NCI-H1048 (cell line): ENCODE measurements at places on chromosomes 1 and 21.
A peak's percentile ranks its signal among the peaks of the same experiment; 100 is the strongest.

- DNase-seq = no peak
These were observed 857.4 kb downstream of the USP25 start for GRCh38 chr21:16587141-16587581.

GRCh38 chr1:64969305-64970046, 3.1 kb upstream of the JAK1 start:
- no peak for DNase-seq

DNA sequence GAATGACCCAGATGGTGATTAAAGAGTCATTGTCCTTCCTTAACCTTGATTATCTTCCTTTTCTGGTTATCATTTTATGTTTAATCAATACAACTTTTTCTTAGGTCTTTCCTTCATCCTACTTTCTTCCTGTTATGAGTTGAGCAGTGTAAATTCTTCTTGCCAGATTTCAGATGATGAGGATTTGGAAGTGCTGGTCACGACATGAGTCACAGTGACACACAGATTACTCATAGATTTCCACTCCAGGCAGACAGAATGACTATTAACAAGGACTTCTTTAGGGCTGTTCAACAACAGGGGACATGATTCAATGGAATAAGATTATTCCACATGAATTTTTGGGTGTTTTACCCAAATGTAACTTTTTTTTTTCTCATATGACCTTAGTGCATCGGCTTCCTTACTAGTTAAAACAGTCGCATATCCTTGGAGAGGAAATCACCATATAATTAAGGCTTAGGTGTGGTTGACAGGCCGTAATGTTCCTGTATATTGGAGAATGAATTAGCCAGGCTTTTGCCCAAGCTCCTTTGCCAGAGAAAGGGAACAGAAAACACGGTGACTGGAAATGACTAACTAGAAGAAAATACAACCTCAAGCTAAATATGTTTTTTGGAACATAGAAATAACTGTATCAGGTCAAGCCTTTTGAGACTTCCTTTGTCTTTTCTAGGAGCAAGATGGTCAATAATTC, 44.2 kb downstream of the PRRX1 start:
- DNase-seq = no peak

DNA sequence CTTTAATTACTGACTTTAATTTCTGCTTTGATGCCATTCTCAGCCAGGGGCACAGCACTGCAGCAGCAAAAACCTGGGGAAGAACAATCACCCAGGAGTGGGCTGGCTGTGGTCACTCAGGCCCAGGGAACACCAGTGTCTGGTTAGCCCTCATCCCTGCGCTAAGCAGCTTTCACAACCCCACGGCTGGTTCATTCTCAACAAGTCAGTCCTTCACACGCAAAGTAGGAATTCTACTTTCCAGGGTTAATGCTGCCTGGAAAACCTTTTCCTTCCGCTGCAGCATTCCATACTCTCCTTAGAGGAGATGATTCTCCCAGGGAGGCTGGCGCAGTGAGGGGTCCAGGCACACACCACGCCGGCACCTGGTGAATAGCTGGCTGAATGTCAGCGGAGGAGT, 24.3 kb upstream of the KCNE1 start:
- DNase-seq = no peak

DNA sequence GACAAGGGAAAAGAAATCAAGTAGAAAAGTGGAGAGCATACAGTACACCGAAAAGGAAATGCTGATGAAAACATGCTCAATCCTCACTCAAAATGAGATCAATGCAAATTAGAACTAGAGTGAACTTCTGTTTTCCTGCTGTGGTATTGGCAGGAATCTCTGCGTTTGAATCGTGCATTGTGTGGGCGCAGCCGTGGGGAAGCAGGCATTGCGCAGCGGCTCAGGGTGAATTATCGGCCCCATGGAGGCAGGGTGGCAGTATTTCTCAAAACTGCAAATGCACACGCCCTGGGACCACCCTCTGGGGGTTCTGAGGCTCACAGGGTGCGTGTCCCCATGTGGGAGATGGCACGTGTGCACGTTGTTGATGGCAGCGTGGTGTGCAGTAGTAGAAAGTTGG, 140.6 kb downstream of the PEX14 start:
- DNase-seq = no peak

DNA sequence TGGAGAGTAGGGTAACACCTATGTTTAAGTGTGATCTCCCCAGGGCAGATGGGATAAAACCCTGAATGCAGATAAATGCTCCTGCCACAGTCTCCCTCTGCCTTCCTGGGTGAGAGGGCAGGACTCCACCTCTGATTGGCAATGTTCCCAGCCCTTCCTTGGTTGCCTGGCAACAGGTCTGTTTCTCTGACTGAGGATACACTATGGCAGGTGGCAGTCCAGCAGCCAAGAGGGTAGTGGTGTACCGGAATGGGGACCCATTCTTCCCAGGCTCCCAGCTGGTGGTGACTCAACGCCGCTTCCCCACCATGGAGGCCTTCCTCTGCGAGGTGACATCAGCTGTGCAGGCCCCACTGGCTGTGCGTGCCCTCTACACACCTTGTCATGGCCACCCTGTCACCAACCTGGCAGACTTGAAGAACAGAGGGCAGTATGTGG, at the start of gene DCDC2B:
Gene DCDC2B (plus strand): TSS at position 199 of the 438 bp plus-strand sequence. CDS start 5 bp downstream, at position 204.
- no peak for DNase-seq

DNA sequence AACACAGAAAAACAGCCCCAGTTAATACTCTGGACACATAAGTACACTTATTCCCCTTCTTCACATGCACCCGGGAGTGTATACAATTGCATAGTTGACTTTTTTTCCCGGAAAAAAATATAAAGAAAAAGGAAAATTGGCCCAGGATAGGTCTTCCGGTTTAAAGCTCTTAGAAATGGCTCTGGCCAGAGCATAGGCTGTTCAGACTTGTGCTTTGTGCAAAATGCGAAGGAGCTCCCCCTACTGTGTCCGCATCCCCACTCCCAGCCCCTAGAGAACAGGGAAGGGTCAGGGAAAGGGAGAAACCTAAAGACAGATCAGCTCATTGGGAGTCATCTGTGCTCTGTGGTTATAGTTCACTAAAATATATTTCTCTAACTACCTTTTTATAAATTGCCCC, 5.5 kb upstream of the MTMR11 start:
- DNase-seq = no peak

- DNase-seq = no peak
These were observed 16.2 kb upstream of the TSNAX start for GRCh38 chr1:231512147-231512698.

- DNase-seq = peak; percentile 65
These were observed 17.2 kb upstream of the RLF start for GRCh38 chr1:40143891-40144575.

- DNase-seq = no peak
These were observed 665.7 kb downstream of the MRPL39 start for GRCh38 chr21:24941316-24942185.

- DNase-seq = no peak
These were observed 144.8 kb downstream of the USP25 start for GRCh38 chr21:15874615-15875014.

DNA sequence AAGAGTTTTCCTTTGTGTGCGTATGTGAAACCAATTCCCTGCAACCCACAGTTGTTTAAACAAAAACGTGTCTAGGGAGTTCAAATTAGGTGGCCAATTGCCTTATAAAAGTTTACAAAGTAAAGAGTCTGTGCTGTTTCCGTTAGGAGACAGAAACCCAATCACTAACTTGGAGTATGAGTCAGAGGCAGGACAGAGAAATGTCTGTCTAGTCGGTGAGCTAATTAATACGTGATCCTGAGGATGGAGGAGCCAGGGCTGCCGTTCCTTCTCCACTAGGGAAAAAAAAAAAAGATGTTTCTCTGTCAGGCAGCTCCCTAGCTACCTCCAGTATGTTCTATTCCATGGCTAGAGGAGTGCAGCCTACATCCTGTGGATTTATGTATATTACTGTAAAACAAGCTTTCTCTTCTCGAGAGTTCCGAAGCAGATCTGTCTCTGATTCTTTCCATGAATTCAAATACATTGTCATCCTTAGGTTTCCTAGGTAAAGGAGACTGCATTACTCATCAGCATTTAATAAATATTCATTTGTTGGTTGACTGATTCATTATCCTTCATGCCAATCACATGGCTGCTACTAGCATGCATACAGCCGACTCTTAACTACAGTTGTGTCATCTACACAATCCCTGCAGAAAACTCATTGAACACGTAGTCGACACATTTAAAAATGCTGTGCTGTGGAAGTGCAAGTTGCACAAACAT, 430.6 kb downstream of the KIF26B start:
- no peak for DNase-seq

GRCh38 chr1:17540255-17541001, 930 bp downstream of the ARHGEF10L start:
- no peak for DNase-seq

DNA sequence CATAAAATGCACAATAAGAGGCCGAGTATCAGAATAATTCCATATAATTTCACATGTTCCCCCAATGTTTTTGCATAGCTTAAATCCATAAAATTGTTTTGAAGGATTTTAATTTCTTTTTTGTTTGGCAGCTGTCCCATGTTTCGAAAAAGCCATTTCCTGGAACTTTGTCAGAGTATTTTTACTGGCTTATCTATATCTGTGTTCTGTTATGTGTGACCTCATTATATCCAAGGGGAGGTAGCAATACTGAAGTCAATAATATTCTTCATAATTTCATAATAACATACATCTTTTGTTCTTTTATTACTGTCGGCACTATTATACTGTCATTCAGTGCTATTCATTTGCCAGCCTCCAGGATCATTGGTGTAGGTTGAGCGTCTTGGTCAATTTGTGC, 9.4 kb upstream of the BACH1 start:
- DNase-seq = no peak

DNA sequence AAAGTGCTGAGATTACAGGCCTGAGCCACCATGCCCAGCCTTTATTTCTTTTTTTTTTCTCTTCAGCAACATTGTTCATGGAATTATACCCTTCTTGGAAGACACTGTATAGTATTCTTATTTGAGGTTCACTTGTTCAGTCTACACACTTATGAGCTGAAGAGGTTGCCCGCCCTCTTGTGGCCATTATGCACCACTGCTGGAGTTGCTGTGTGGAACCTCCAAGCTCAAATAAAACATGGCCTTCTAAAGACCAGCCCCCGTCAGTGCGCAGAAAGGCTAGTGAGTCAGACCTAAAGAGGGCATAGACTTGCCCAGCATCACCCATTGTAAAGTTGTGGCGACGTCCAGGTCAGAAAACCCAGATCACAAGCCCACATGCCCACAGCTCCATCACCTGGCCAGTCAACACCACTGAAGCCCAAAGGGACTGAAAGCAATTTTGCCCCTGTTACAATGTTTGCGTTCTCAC, 20.4 kb downstream of the LURAP1 start:
- peak; percentile 54 for DNase-seq

DNA sequence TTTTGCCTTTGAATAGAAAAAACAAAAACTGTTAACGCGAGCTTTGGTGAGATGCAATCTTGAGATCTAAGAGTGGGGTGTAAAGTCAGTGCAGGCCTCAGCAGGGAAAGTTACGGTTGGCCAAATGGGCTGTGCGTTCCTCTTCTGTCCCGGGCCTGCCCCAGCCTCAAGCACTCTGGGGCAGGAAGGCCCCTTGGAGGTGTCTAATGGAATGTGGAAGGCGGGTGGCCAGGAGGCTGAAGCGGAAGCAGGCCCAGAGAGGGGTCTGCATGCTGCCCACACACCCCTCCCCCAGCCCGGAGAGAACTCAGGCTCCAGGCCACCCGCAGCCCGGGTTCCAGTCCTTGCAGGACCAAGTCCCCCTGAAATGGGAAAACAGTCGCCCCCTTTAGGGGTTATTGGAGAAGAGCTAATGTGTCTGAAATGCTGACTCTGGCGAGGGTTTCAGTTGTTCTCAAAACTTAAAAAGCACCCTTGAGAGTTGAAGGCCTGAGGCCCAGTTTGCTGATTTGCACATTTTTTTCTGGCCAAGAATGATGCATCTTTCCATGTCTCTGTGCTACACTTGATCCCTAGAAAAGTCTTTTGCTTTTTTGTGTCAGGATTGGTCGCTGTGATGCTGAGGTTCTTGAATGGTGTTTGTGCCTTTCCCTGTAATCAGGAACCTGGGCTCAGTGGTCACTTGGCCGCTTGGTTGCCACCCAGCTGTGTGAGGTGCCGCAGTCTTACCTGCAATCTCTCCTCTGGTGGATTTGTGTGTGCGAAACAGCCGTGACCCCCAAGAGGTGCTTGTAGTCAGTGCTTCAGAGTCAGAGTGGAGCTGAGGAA, 2.0 kb downstream of the COL18A1 start:
- DNase-seq = no peak

DNA sequence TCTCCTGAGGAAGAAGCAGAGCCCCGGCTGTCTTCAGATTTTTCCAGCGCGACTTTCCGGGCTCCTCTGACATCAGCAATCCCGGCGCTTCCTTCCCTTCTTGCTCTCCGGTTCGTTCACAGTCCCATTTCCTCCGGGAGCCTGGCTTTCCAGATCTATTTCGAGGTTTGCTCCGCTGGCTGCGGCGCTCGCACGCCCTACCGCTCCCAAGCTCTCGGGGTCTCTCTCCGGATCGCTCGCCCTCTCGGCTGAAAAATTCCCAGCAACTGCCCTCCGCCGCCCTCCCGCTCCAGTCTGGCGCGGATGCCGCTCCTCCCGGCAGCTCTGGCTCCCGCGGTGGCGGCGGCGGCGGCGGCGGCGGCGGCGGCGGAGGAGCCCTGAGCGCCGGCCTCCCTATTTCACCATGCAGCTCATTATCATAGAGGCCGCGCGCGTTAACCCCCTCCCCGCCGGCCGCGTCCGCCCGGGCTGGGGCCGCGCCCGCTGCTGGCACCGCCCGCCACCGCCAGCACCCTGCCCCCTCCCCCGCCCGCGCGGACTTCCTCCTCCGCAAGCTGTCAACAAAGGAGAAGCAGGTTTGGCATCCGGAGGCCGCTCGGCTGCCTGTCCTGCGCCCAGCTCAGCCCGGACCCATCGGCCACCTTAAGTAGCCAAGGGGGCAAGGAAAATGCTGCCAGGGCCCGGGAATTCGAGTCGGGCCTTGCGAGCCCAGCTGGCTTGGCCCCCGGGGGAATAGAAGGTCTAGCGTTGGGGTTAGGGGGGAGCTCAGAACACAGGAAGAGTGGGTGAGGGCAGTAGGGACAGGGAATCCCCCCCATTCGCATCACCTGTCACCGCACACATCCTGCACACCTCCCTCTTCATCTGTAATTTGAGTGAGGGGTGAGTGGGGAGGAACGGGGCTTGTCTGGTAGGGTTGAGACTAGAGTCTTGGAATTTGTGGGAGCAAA, at the start of gene PLXNA2:
Gene PLXNA2 (minus strand): TSS at position 418 of the 950 bp plus-strand sequence. CDS start 26,462 bp downstream, outside the sequence.
- peak; percentile 69 for DNase-seq

DNA sequence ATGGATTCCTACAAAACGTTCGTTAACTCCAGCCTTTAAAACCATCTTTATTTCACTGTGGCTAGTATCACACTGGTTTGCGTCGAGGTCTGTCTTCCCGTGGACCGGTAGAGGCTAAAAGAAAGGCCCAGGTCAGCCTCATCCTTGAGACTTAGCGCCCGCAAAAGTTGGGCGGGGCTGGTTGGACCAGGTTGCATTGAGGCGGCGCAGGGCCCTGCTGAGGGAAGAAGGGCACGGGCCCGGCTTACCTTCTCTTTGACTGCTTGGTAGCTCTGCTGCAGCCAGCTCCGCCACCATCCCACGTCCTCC, 455 bp downstream of the BSDC1 start:
- DNase-seq = no peak

GRCh38 chr21:25375675-25376074, 231.6 kb downstream of the MRPL39 start:
- DNase-seq = no peak

- DNase-seq = no peak
These were observed 353.5 kb upstream of the B3GALT2 start for GRCh38 chr1:193539731-193540459.
